ENCODE measurements at places on chromosomes 16 and 17.

- no peak for DNase-seq
Observed at GRCh38 chr17:64216000-64216337, 47.1 kb downstream of the TEX2 start.

DNA sequence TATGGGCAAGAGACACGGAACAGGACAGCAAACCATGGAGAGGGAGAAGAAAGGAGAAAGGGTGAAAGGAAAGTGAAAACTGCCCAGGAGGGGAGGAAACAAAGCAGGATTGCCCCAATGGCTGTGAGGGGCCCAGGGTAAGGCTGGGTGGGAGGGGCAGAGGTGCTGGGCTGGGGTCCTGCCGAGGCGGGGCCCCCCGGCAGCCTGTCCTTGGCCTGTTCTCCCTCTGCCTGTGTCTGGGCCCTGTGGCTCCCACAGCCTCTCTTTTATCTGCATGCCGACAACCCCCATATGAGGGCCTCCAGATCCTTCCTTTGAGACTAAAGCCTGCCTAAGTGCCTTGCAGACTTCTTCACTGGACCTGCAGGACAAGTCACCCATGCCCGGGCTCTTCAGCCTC, 15.5 kb downstream of the ZNHIT3 start:
- DNase-seq: no peak

- DNase-seq: no peak
Observed at GRCh38 chr17:62703776-62704380, 76.4 kb downstream of the MRC2 start.

- no peak for DNase-seq
Observed at GRCh38 chr16:31186176-31186575, 6.2 kb downstream of the FUS start.

- DNase-seq: peak; percentile 18
Observed at GRCh38 chr17:42920922-42921321, 20.3 kb downstream of the G6PC1 start.

GRCh38 chr16:53913920-53914319, 210.0 kb downstream of the FTO start:
- peak; percentile 63 for DNase-seq
